ENCODE measurements at places on chromosomes 13 and 19. TPM values are rescaled to one million over a fixed set of nuclear protein-coding genes. Genes with fewer than 3 reads are reported as not detected.

GAPDHS gene
- total RNA-seq = not detected

CEACAM16 gene
- not detected for total RNA-seq

CGB1 gene
- total RNA-seq = not detected

CASP14 gene
- not detected for total RNA-seq

ZNF358 gene
- total RNA-seq = 14.9 TPM

GPR32 gene
- not detected for total RNA-seq

NUP62 gene
- 21.0 TPM for total RNA-seq

UCHL3 gene
- 32.9 TPM for total RNA-seq

PLVAP gene
- 11.8 TPM for total RNA-seq

DNAJC15 gene
- 16.1 TPM for total RNA-seq

ZNF556 gene
- not detected for total RNA-seq

ZNF66 gene
- 2.1 TPM for total RNA-seq

DPF1 gene
- total RNA-seq = 0.31 TPM

ZNF578 gene
- 3.9 TPM for total RNA-seq

PSG2 gene
- not detected for total RNA-seq

CDC37 gene
- total RNA-seq = 313 TPM

ZNF99 gene
- not detected for total RNA-seq

MRPL57 gene
- 21.7 TPM for total RNA-seq

KCNN1 gene
- total RNA-seq = under 0.01 TPM
